Breast epithelium (tissue), 4 donors: ENCODE measurements at places on chromosomes 6 and 20.

- DNase-seq: peak; percentile 87
Measured at GRCh38 chr6:53171605-53172467, 23.2 kb upstream of the GCM1 start.

DNA sequence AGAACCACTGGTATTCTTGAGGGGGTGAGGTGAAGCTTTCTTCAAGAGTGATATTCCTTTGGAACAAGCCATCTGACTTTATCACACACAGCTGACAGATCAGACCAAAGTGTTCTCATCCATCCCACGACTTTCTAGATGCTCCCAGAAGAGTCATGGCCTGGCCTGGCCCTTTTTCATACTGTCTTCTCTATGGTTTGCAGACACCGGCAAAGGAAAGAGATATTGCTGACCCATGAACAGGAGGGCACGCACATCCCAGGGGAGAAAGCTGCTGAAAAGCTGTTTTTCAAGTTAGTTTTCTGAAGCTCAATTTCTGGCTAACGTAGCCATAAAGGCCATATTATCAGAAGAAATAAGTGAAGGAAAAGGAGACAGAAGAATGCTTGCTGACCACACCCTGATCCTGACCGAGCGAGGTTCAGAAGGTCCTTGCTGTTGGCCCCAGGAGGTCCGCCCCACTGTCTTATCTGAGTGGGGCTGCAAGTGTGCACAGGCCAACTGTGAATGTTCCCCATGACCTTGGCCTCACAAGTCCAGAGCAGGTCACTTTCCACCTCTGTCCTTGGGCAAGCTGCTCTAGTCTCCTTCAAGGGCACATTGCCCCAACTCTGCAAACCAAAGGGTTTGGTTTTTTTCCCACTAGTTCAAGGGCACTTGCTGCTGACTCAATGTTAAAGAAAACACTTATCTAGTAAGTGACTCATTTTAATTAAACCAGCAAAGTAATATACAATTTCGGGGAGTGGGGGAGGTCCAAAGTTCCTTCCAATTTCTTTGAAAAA is 2.0 kb downstream of the ACSS1 start:
- peak; percentile 17 for DNase-seq

GRCh38 chr6:10307476-10307875 is 107.4 kb downstream of the TFAP2A start:
- no peak for DNase-seq

- no peak for DNase-seq
Measured at GRCh38 chr6:163599684-163600083, 185.2 kb downstream of the QKI start.

DNA sequence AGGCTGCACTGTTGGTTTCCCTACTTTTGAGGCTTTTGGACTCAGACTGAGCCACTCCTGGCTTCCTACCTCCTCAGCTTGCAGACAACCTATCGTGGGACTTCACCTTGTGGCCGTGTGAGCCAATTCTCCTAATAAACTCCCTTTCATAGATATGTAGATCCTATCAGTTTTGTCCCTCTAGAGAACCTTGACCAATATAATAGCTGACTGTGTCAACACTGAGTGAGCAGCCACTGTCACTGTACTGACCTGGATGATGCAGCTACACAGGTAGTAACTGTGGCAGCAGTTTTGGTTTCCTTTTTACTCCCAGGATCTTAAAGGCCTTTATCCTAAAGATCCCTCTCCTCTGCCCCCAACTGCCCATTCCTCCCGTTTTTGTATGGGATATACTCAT is 70.2 kb downstream of the SLC22A3 start:
- no peak for DNase-seq

- no peak for DNase-seq
Measured at GRCh38 chr6:146787876-146788508, 189.2 kb downstream of the ADGB start.

DNA sequence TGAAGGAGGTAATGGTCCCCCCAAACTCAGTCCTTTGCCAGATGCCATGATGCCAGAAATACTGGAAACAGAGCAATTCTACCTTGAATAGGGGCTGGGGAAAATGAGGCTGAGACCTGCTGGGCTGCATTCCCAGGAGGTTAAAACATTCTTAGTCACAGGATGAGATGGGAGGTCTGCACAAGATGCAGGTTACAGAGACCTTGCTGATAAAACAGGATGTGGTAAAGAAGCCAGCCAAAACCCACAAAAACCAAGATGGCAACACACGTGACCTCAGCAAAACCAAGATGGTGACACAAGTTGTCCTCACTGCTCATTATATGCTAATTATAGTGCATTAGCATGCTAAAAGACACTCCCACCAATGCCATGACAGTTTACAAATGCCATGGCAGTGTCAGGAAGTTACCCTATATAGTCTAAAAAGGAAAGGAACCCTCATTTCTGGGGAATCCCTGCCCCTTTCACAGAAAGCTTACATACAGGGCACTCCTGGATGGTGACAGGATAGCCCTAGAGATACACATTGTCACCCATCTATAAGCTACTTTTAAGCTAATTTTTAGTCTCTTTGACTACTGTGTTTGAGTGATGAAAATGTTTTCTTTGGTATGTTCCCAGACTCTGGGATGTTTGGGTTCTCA is 979.7 kb downstream of the TBC1D32 start:
- no peak for DNase-seq

DNA sequence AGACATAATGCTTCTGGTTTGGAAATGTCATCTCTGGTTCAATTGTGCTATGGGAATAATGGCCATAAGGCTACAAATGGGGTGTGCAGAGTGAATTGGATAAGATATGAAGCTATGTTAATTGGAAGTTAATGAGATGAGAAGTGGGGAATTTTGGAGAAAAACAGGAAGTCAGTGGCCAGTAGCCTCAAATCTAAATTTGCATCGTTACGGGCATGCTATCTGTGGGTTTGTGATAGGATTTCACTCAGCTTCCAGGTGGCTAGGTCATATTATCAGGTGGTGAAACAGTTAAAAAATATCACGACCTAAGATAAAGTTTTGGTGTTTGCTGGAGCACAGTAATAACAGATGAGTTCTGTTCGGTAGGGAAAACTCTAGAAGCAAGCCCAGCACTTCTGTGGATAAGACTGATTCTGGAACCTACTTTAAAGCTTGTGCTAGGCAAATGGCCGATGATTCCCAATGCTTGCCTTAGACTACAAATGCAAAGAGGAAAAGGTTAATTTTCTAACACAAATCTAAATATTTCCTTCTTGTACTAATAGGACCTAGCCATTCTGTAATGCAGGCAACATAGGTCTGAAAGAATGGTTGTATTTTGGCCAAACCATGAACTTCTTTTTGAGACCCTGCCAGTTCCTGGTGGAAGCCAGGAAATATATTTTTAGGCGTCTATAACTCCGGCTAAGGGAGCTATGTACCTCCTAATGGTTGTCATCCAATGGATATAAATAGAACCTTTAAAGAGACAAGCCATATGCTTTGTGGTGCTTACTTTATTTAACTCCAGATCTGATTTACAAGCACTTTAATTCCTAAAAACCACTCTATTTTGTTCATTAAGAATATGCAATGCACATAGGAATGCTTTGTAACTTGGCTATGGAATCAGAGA is 111.0 kb downstream of the PLCB1 start:
- DNase-seq: no peak

- no peak for DNase-seq
Measured at GRCh38 chr6:1346101-1346500, 34.2 kb downstream of the FOXQ1 start.

GRCh38 chr6:331622-332521 is 39.6 kb downstream of the DUSP22 start:
- no peak for DNase-seq

- DNase-seq: no peak
Measured at GRCh38 chr6:149820506-149820905, 43.7 kb downstream of the LRP11 start.

- DNase-seq: no peak
Measured at GRCh38 chr6:31495580-31495979, 2.4 kb upstream of the MICB start.

- DNase-seq: no peak
Measured at GRCh38 chr20:38840053-38840893, 34.8 kb downstream of the PPP1R16B start.

DNA sequence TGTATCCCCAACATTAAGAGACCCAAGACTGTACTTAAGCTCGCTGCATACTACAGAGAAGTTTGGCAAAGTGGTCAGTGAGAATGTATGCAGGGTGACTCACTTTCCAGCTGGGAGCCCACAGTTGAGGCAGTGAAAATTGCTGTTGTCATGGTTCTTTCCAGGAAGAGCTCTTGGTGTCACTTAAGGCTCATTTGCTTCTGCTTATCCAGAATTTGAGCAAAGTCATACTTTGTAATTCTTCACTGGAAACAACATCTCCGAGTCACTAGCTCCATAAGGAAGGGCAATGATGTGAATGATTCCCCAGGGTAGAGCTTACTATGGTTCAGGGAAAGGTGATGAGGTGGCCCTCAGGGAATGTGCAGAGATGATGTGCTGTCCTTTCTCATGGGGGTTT is 65.4 kb upstream of the FBXL4 start:
- DNase-seq: no peak

- no peak for DNase-seq
Measured at GRCh38 chr20:53768329-53768728, 174.7 kb upstream of the ZNF217 start.

DNA sequence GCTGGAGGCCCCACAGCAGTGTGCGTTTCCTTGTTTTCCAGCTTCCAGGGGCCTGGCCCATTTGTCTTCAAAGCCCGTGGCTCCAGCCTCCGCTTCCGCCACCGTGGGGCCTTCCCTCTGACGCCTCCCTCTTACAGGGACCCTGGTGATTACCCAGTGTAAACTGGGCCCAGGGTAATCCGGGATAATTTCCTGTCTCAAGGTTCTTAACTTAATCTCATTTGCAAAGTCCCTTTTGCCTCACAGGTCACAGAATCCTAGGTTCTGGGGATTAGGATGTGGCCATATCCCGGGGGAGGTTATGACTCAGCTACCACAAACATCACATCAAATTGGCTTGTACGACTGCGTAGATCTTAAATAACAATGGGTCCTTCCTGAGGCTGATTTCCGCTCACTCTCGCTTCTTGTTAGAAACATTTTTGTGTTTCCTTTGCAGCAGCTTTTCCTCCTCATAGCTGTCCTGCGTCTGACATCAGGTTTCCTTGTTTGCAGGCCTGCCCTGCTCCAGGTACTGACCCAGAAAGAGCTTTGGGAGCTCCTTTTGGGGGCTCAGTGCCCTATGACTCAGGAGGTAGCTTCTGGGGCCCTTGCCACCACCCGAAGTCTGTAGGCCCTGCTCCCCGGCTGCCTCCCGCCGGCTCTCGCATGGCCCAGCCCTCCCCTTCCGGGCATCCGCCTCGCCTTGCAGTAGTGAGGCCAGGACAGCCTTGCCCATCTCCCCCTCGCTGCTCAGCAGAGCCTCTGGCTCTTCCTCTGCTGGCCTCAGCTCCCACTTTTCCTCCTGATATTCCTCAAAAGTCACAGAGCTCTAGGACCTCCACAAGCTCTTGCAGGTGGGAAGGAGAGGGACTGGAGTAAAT is 100.5 kb downstream of the ERMARD start:
- DNase-seq: no peak

DNA sequence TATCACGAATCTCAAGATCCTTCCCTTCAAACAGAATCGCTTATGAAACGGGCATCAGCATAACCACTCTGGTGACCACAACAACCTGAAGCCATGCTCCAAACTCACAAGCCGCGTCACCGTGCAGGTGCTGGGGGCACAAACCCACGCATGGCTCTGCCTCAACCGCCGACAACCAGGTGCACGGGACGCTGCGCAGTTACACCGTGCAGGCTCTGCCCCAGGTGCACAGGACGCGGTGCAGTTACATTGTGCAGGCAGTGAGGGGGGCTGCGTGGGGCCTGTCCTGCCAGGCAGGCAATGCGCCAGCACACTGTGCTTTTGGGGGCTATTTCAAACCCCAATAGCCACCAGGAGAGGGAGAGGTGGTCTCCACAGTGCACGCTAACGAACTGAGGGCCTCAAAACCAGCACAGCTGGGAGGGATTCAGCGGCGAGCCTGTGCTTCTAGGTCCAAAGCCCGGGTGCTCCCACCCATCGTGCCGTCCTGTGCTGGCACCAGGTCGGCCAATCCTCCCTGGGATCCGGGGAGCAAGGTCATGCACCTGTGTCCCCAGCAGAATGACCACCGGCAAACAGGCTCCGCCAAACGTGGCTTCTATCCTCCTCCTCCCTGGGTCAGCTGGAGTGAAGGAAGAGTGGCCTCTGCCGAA is 35.8 kb downstream of the ZBTB46 start:
- DNase-seq: no peak

DNA sequence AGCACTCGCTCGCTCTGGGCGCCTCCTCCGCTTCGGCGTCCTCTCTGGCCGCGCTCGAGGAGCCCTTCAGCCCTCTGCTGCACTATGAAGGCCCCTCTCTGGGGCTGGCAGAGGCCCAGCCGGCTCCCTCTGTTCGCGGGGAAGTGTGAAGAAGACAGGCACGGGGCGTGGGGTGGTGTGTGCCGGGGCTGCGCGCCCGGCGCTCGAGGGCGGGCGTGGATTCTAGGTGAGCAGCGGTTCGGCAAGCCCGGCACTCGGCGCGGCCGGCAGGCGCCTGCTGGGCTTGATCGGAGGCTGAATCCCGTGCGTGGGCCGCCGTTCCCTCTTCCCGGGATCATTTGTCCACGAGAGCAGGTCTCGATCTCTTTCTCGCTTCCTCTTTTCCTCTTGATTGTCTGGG is 153.0 kb downstream of the SLC35B3 start:
- DNase-seq: no peak

DNA sequence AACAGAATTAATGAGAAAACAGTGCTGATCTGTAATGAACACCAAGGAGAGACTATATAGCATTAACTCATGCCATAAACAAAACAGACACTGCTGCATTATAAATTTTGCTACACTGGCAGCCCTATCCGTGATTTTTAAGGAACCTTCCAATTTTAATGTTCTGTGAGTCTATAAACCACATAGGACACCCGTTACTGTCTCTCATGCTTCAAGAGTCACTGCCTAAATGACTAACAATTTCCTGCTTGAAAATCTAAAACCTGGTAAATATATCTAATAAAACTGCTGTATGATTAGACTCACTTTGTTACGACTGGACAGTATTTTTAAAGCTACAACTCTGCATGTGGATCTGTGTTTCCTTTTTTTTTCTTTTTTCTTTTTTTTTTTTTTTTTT is 8.7 kb downstream of the CHD6 start:
- DNase-seq: no peak

DNA sequence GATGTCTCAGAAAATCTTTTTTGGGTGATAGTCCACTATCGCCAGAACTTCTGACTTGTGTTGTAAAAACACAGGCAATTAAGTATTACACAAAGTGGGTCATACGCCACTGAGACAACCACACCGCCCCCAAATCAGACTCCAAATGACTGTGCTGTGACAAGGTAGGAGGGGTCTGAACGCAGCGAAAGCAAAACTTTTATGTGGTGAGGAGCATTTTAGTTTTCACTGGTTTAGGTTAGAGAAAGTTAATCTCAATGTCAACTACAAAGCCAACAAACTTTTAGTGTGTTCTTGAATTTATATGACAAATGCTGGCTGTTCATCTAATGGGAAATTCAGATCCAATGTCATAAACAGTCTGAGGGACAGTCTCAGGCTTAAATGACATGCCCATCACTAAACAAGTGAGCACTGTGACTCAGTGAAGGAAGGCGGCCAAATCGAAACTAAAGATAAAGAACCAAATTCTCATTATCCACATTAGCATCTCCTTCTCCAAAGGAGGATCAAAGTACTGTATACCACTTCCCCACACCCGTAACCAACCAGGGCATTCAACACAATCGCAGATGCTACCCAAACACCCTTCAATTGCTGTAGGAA is 186.7 kb downstream of the GJA10 start:
- no peak for DNase-seq

GRCh38 chr6:100803264-100804045 is 77.7 kb downstream of the ASCC3 start:
- DNase-seq: no peak

- no peak for DNase-seq
Measured at GRCh38 chr6:165181951-165182414, 127.4 kb downstream of the C6orf118 start.
